ENCODE measurements at places on chromosomes 1 and 21. TPM values are rescaled to one million over a fixed set of nuclear protein-coding genes. Genes with fewer than 3 reads are reported as not detected.

Gene WNT3A
- not detected for total RNA-seq

Gene C1QB
- total RNA-seq = not detected

Gene TAS1R2
- not detected for total RNA-seq

Gene OR2AK2
- not detected for total RNA-seq

Gene FCMR
- total RNA-seq = not detected

Gene ST6GALNAC3
- 0.85 TPM for total RNA-seq

Gene TNFAIP8L2
- total RNA-seq = not detected

Gene OLIG2
- not detected for total RNA-seq

Gene SPATA45
- 1.1 TPM for total RNA-seq

Gene DCDC2B
- not detected for total RNA-seq

Gene LMX1A
- not detected for total RNA-seq

Gene MINDY1
- total RNA-seq = 8.5 TPM

Gene PADI2
- total RNA-seq = 0.19 TPM

Gene TTC24
- total RNA-seq = not detected

Gene HSF2BP
- total RNA-seq = 0.96 TPM

Gene MX2
- total RNA-seq = 4.2 TPM

Gene EPHB2
- total RNA-seq = 2.3 TPM

Gene CHIA
- total RNA-seq = not detected

Gene ZBTB8B
- under 0.01 TPM for total RNA-seq

Gene KRTAP21-2
- total RNA-seq = not detected

Gene SPRR2D
- total RNA-seq = not detected

Gene TCP10L
- 0.19 TPM for total RNA-seq

Gene GPR161
- 11.7 TPM for total RNA-seq

Gene ETV3L
- total RNA-seq = not detected

Gene ADORA3
- total RNA-seq = not detected

Gene SHISA4
- total RNA-seq = 18.0 TPM

Gene SPRR1A
- not detected for total RNA-seq

Gene CATSPERE
- total RNA-seq = 1.7 TPM

Gene OR2T2
- not detected for total RNA-seq

Gene OR2L13
- total RNA-seq = under 0.01 TPM

Gene CFAP74
- not detected for total RNA-seq

Gene FCRL5
- not detected for total RNA-seq

Gene RALGPS2
- 39.5 TPM for total RNA-seq

Gene FAM20B
- total RNA-seq = 53.8 TPM

Gene SORT1
- 7.3 TPM for total RNA-seq

Gene RHD
- total RNA-seq = under 0.01 TPM

Gene SFN
- total RNA-seq = 2.7 TPM

Gene EEIG2
- total RNA-seq = 11.3 TPM

Gene PATJ
- total RNA-seq = 7.9 TPM

Gene LORICRIN
- not detected for total RNA-seq

Gene OR6K3
- total RNA-seq = not detected

Gene ANKRD65
- under 0.01 TPM for total RNA-seq

Gene SLC44A5
- 0.38 TPM for total RNA-seq

Gene IVL
- total RNA-seq = not detected

Gene CFHR5
- not detected for total RNA-seq

Gene SPRR3
- not detected for total RNA-seq

Gene FCER1A
- total RNA-seq = not detected

Gene SPRR2F
- total RNA-seq = not detected

Gene GBP4
- 2.3 TPM for total RNA-seq

Gene DMBX1
- not detected for total RNA-seq

Gene CHI3L1
- 5.4 TPM for total RNA-seq

Gene WNT2B
- 3.4 TPM for total RNA-seq

Gene CYP4A22
- total RNA-seq = not detected

Gene NASP
- total RNA-seq = 22.6 TPM

Gene RUNX3
- total RNA-seq = not detected

Gene MRPS21
- 42.0 TPM for total RNA-seq

Gene PPP1R15B
- 14.4 TPM for total RNA-seq

Gene PPIAL4G
- not detected for total RNA-seq

Gene TIAM1
- total RNA-seq = 10.4 TPM
